ENCODE measurements at places on chromosomes 3 and 15. TPM values are rescaled to one million over a fixed set of nuclear protein-coding genes. Genes with fewer than 3 reads are reported as not detected.

MKRN3 gene
- 3.3 TPM for total RNA-seq

TRH gene
- total RNA-seq: not detected

IGSF11 gene
- 0.15 TPM for total RNA-seq

SRGAP3 gene
- total RNA-seq: 3.5 TPM

- H3K27ac ChIP-seq: peak overlapping the region; percentile 8
- no peak for DNase-seq
- H3K27me3 ChIP-seq: no peaks in the 10 kb centered on the region
- H3K36me3 ChIP-seq: peaks cover 41% of the 10 kb centered on the region
Measured at GRCh38 chr3:50648313-50648712, 26.4 kb upstream of the DOCK3 start.

- H3K4me1 ChIP-seq: no peaks in the 10 kb centered on the region
- no peak for DNase-seq
- no peak overlapping the region for H3K4me3 ChIP-seq
Measured at GRCh38 chr3:132785292-132785691, 63.1 kb upstream of the NPHP3 start.

- no peaks in the 10 kb centered on the region for H3K36me3 ChIP-seq
- H3K4me3 ChIP-seq: no peak overlapping the region
- no peak overlapping the region for H3K27ac ChIP-seq
- peaks cover 7% of the 10 kb centered on the region for H3K4me1 ChIP-seq
Measured at GRCh38 chr3:124556636-124557035, 173.6 kb upstream of the UMPS start.

DNA sequence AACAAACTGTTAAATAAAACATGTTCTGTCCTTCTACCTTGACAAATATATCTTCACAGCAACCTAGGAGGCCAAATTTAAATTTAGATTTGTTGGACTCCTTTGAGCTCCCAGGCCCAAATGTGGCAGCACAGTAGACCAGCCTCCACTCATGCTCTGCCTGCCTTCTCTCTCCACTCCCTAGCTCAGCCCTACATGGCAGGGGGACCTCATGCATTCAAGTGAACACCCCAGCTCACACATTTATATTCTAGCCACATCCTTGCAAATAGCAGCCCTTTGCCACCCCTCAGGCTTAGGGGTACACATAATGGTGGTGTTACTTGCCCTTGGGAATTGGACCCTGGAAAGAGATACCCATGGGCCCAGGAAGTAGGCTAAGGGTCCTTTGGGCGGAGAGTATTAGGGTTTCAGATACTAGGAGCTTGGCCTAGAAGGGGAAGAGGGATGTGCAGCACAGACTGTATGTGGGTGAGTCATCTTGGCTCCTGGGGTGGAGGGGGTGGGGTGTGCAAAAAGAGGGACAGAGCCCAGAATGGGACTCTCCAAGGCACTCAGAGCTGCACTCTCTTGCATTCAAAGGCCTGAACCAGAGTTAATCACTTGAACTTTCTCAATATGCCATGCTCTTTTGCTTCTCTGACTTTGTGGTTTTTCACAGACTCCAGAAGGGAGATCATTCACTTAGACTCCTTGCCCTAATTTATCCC is 268.4 kb upstream of the ROPN1 start:
- no peak overlapping the region for H3K4me3 ChIP-seq
- peaks cover 7% of the 10 kb centered on the region for H3K27me3 ChIP-seq
- DNase-seq: no peak
- no peak overlapping the region for H3K27ac ChIP-seq

DNA sequence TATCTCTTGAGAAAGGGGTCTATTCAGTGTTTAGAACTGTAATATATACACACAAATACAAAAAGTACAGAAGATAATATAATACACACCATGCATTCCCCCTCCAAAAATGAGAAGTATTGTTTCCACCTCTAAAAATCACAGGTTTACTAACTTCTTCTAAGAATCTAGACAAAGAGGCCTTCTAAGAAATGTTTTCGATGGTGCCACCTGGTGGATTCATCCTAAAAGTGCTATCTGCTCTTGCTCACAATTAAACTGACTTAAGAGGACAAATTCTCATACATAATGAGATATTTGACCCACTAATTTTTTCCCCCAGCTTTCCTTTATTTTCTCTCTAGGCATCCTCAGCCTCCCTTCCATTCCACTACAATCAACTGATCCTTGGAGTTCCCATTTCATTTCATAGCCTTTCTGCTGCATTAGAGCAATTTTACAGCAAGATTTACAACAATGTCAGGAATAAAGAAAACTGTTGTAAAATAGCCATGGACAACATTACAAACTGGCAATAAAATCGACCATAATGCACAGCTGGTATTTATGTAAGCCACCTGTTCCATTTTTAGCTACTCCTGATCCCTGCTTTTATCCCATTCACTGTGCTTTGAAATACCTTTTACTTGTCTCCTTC is 124.6 kb downstream of the ARRDC4 start:
- H3K4me3 ChIP-seq: no peak overlapping the region
- H3K27me3 ChIP-seq: no peaks in the 10 kb centered on the region

DNA sequence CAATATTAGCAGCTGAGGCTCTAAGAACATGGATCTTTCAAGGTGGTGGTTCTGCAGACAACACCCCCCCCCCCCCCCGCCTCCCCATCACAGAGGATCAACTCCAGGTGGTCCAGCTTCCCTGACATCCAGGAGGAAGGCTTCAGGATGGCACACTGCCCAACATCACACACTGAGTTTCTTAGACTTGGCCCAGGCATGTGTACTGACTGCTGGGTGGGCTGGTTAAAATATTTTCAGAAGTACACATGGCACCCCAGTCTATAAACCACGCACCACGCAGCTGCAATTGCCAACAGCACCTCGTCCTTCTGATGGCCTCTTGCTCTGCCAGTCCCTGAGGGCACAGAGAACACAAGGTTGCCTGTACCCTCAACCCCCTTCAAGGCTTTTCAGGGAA is 22.1 kb downstream of the SRPRB start:
- H3K4me1 ChIP-seq: no peaks in the 10 kb centered on the region
- H3K4me3 ChIP-seq: no peak overlapping the region
- no peak overlapping the region for H3K27ac ChIP-seq

DNA sequence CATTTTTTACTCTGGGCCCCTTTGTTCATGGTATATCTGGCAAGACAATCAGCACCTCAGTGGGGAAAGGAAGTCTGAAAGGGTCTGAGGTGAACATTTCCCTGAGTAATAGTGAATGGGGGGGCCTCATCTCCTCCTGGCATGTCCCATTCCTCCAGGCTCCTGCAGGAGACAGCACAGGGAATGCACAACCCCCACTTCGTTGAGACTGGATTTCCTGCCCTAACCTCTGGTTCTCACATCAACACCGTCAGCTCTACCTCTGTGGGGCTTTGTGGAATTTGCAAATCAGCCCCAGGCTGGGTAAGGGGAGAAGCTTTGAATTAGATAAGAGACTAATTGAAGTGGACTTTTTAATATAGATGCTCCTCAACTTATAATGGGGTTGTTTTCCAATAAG is 168.3 kb upstream of the TRIM42 start:
- H3K4me3 ChIP-seq: no peak overlapping the region
- H3K27me3 ChIP-seq: peaks cover 2% of the 10 kb centered on the region
- DNase-seq: no peak
- H3K4me1 ChIP-seq: no peaks in the 10 kb centered on the region
- no peak overlapping the region for H3K27ac ChIP-seq

DNA sequence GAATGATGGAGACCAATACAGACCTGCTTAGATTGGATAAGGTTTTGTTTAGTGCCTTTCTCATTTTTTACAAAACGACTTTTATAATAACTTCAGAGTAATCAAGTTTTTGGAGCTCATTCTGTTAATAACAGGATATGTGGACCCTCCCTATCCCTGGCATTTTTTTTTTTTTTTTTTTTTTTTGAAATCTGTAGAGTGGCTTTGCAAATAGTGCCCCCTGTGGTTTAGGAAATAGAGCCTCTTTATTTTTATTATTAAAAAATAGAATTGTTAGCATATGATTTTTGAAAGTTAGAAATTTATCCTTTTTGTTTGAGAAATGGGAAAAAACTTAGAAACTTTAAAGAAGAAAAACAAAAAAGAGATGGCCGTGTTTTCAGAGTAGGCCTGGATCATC is 11.4 kb downstream of the SKIL start:
- H3K27ac ChIP-seq: no peak overlapping the region
- no peak overlapping the region for H3K4me3 ChIP-seq
- peaks cover 9% of the 10 kb centered on the region for H3K36me3 ChIP-seq
- H3K4me1 ChIP-seq: peaks cover 33% of the 10 kb centered on the region
- no peak for DNase-seq

GRCh38 chr3:13655061-13655913 is 106.4 kb downstream of the FBLN2 start:
- H3K27me3 ChIP-seq: peaks cover 12% of the 10 kb centered on the region
- H3K27ac ChIP-seq: no peak overlapping the region
- no peaks in the 10 kb centered on the region for H3K36me3 ChIP-seq
- no peak overlapping the region for H3K4me3 ChIP-seq
- DNase-seq: peak; percentile 41
- peaks cover 32% of the 10 kb centered on the region for H3K4me1 ChIP-seq

GRCh38 chr3:196691386-196691785 is 20.7 kb downstream of the CEP19 start:
- no peak overlapping the region for H3K4me3 ChIP-seq
- no peaks in the 10 kb centered on the region for H3K27me3 ChIP-seq
- H3K36me3 ChIP-seq: no peaks in the 10 kb centered on the region

DNA sequence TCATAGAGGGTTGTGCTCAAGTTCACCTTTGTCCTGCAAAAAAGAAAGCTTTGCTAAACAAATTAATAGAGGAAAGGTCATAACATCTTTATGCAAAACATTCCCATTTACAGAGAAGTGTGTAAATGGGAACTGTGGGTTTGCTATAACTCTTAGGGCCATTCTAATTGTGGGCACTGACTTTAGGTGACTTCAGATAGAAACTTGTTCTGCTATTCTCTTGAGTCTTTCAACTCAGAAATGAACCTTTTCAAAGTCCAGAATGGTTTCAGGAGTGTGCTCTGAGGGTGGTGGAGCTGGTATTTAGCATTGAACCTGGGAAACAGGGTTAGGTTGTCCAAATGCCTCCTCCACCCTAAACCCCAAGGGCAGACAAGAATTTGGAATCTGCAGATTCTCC is 34.0 kb downstream of the SPTSSB start:
- no peak overlapping the region for H3K4me3 ChIP-seq
- H3K27me3 ChIP-seq: peaks cover 13% of the 10 kb centered on the region
- no peaks in the 10 kb centered on the region for H3K4me1 ChIP-seq
- no peak for DNase-seq
- H3K36me3 ChIP-seq: no peaks in the 10 kb centered on the region

GRCh38 chr3:47512416-47513124 is 942 bp downstream of the ELP6 start:
- H3K27ac ChIP-seq: peak overlapping the region; percentile 98
- peaks cover 20% of the 10 kb centered on the region for H3K4me1 ChIP-seq
- no peaks in the 10 kb centered on the region for H3K27me3 ChIP-seq

DNA sequence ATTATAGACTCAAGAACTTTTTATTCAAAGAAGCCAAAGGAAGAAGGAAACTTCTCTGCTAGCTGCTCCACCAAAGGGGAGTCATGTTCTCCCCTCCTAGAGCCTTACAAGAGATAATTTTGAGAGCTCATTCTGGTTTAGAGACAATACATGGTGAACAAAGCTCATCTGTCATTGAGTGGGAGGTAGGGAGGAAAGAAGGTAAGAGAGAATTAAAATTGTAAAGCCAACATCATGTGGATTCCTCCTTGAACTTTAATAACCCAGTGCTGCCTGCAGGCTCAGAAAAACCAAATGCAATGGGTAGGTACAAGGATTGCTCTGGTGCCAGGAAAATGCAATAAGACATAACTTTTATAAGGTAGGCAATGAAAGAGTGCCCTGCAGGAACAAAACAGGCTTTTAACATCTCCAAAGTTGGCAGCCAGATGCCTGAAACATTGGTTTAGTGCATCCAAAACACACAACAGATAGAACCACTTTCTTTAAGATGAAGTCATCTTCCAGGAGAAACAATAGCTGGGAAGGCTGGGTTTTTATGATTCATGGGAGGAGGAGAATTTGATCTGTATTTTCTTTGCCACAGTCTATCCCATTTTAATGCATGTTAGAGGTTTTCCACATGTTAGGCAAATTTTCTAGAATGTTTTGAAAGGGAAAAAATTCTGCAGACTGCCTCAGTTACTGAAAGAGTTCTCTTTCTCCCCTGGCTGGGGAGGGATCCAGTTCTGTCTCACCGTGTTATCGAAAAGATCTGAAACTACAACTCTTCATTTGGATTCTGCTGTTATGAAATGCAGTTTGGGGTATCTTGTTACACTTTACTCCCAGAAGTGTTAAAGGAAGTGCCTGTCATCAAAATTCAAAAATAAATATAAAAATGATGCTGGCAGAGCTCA is 11.3 kb upstream of the ARHGEF3 start:
- H3K27ac ChIP-seq: peak overlapping the region; percentile 75
- no peak for DNase-seq
- H3K27me3 ChIP-seq: no peaks in the 10 kb centered on the region
- no peaks in the 10 kb centered on the region for H3K36me3 ChIP-seq
- H3K4me1 ChIP-seq: peaks cover 78% of the 10 kb centered on the region
- H3K4me3 ChIP-seq: no peak overlapping the region

GRCh38 chr3:171542976-171543375 is 82.8 kb upstream of the TNIK start:
- H3K4me3 ChIP-seq: no peak overlapping the region
- H3K36me3 ChIP-seq: no peaks in the 10 kb centered on the region
- peaks cover 4% of the 10 kb centered on the region for H3K4me1 ChIP-seq
- no peaks in the 10 kb centered on the region for H3K27me3 ChIP-seq
